LNCaP clone FGC (cell line): ENCODE measurements at places on chromosomes 2 and 18.

- no peak for DNase-seq
Measured at GRCh38 chr2:166882851-166883250, 5.4 kb upstream of the XIRP2 start.

DNA sequence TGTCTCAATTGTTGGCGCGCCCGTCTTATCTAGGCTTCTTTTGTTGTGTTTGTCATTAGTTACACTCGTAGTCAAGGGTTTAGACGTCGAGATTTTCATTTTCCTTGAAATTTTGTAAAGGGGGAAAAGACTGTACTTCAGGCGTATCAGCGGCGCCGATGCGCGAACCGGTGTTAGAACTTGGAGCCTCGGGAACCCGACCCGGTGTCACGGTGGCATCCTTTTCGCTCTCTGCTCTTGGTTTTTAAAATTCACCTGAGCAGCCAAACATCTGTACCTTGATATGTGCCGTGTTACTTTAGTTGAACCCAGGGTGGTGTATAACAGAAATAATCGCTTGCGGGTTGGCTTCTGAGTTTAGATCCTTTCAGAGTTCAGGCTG is 643 bp downstream of the RMC1 start:
- DNase-seq, result no peak

- DNase-seq, result no peak
Measured at GRCh38 chr2:3272761-3273160, 104.9 kb downstream of the EIPR1 start.

DNA sequence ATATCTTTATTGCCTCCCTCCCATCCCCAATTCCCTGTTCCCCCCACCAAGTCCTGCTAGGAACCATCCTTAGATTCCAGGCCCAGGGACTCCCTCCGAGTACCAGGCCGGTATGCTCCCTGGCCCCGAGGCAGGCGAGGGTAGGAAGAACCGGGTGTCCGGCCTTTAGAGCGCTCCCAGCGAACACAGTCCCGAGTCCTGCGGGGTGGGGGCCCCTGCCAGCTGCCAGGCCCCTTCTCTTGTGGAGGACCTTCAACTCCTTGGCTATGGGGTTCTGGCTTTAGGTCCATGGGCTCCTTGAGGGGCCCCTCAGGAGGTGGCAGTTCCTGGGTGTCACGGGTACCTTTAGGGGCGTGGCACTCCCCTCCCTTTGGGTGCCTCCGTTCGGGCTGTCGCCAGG is 4.4 kb downstream of the BCS1L start:
- DNase-seq, result no peak

- no peak for DNase-seq
Measured at GRCh38 chr2:2623939-2624338, 292.9 kb upstream of the MYT1L start.

- no peak for DNase-seq
Measured at GRCh38 chr2:203732092-203732952, 25.9 kb downstream of the CD28 start.

DNA sequence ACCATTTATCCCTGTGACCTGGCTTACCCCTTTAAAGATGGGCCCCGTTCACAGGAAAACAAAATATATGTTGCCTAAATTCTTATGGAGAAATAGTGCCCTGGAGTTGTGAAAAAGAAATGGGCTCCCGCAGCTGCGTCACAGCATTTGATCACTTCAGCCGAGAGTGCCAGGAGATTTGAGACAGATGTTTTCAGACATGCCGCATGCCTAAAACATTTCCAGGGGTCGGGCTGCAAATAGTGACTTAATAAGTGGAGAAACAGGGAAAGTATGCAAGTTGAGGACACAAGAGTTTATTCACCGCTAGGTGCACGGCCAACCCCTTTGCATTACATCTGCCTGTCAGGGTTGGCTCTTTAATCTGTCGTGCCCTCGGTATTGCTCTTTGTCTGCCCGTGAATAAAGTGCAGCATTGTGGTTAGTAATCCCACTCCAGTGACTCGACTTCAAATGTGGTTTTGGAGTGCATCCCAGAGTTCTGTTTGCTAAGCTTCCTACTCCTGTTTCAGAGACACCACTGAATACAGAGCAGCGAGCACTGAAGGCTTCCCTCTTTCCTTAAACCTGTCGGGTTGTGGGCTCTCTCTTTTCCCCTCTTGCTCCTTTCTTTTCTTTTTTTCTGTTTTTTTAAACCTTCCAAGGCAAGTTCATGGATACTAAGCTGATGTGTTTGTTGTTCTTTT is 187.5 kb downstream of the LTBP1 start:
- DNase-seq, result peak; percentile 6

GRCh38 chr2:60530660-60531281 is 22.7 kb downstream of the BCL11A start:
- DNase-seq, result no peak

DNA sequence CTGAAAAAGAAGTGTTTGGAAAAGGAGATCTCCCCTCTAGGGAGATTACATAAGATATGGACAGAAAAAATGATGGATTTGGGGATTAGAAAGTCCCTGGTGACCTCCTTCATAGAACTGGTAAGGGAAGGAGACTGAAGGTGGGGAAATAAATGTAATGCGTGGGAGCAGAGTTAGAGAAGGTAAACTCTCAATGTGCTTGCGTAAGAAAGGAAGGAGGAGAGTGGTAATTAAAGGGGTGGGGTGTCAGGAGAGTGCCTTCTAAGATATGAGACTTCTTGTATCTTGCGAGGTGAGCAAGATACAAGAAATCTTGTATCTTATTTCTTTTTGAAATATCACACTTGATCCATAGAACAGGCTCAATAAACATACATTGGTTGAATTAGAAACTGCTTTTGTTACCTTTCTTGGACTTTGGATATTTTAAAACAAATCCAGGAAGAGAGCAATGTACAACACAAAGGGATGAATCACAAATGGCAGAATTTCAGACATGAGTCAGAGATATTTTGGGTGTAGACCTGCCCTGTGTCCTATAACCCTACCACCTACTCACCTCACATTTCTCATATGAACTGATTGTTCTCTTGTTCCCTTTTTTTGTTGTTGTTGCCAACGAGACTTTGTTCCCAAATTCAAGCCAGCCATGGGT is 342.4 kb downstream of the INSIG2 start:
- DNase-seq, result no peak

- no peak for DNase-seq
Measured at GRCh38 chr2:147945660-147946059, 74.9 kb downstream of the ORC4 start.

GRCh38 chr2:178449700-178450523 is 1.1 kb downstream of the PRKRA start:
- no peak for DNase-seq

GRCh38 chr2:127255721-127256120 is 35.6 kb upstream of the CYP27C1 start:
- no peak for DNase-seq

- DNase-seq, result no peak
Measured at GRCh38 chr2:32719430-32719829, 91.6 kb downstream of the TTC27 start.

DNA sequence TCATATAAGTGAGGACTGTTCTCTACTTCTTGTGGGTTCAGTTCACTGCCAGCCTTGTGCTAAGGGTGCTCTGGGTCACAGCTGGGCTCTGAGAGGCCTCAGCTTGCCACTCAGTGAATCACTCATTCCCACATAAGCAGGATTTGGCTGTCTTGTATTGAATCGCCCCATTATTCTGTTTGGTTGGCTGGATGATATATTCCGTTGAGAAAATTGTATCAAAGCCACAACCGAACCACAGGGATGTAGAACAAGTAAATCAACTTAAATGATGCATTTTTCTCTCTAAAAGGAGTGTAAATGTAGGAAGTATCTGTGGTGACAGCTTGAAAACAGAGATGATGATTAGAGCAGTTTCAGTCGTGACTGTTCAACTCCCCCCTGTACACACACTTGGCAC is 39.6 kb downstream of the TTC39C start:
- no peak for DNase-seq

- no peak for DNase-seq
Measured at GRCh38 chr2:179376881-179377280, 112.2 kb upstream of the SESTD1 start.

GRCh38 chr2:18639756-18640453 is 50.5 kb upstream of the NT5C1B start:
- no peak for DNase-seq

DNA sequence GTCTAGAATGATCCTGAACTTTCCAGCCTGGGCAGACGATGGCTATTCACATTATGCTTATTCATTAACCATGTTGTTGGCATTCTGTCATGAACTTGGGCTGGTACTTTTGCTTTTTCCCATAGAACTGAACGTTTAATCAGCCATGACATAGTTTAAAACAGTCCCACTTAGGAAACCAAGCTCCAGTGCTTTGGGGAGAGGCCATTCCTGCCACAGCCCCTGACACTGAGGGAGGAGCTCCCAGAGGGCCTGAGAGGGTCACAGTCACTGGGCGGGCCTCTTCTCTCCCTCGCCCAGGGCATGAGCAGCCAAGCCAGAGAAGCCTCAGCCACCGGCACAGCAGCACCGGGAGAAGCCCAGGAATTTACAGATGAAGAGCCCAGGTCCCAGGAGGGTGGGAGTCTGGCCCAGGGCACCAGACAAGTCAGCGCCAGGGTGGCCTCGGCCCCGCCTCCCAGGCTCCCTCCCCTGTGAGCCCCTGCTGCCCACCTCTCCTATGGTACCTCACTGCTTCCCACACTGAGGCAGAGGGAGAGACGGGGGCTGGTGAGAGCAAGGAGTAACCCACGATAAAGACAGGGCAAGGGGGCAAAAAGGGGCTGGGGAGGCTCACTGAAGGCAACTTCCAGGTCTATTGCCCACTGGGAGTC is 33.6 kb downstream of the MAL start:
- DNase-seq, result no peak

DNA sequence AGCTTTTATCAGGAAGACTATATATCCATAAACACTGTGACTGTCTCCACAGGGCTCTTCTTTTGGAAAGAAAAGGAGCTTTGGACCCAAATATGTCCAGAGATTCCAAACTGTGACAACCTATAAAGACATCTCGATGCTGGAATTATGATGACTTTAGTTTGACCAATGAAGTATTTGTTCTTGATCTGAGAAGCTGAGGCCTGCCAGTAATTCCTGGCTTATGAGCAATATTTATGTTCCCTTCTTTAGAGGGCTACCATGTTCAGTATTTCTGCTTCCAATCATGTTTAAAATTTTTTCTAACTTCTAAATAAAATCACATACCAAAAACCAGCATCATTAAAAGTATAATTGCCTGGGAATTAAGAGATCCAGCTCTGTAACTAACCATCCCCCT is 41.1 kb downstream of the FEZ2 start:
- DNase-seq, result no peak

DNA sequence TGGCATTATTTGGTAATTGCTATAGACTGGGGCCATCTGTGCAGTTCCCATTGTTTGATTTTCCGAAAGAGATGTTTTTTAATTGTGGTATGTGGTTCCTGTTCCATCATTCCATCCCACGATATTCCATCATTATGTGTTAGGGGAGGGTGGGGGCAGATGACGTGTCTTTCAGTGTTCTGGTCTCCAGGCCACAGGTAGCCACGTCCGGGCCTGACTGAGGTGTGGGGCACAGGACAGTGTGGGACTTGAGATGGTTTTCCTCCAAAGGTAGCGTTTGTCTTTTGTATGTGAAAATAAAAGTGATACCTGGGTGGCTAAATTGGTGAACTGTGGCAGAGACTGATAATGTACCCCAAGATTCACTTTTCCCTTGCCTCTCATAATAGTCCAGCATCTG is 192.2 kb upstream of the HAAO start:
- no peak for DNase-seq

DNA sequence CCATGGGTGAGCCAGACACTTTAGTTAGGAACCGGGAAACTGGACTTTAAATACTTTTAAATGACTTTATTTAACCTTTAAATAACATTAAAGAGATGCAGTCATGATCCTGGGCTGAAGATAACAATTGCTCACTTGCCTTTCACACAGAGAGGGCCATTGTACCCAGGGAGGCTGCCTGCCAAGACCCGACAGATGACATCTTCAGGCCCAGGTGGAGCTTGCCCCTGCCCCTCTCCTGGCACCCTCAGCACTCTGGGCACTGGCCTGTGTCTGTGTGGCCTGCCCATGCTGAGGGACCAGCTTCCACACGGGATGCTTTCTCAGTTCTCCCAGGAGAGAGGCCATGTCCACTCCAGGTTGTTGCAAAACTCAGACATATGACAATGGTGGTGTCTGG is 216.4 kb upstream of the MYT1L start:
- no peak for DNase-seq

- no peak for DNase-seq
Measured at GRCh38 chr18:48100651-48101165, 170.2 kb upstream of the SMAD2 start.

- DNase-seq, result no peak
Measured at GRCh38 chr2:107588181-107588580, 238.5 kb upstream of the RGPD4 start.

DNA sequence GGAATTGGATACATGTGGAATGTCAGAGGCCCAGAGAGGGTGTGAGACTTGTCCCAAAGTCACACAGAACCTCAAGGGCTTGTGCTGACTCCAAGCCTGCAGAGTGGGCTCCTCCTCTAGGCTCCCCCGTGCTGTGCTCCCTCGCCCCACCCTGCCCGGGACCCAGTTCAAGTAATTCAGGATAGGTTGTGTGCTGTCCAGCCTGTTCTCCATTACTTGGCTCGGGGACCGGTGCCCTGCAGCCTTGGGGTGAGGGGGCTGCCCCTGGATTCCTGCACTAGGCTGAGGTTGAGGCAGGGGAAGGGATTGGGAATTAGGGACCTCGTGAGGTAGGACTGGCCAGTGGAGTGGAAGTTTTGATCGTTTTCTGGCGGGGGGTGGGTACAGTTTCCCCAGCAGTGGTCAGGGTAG is 2.8 kb downstream of the CTDSP1 start:
- DNase-seq, result no peak

GRCh38 chr2:187438455-187438854 is 9.6 kb downstream of the CALCRL start:
- DNase-seq, result no peak

DNA sequence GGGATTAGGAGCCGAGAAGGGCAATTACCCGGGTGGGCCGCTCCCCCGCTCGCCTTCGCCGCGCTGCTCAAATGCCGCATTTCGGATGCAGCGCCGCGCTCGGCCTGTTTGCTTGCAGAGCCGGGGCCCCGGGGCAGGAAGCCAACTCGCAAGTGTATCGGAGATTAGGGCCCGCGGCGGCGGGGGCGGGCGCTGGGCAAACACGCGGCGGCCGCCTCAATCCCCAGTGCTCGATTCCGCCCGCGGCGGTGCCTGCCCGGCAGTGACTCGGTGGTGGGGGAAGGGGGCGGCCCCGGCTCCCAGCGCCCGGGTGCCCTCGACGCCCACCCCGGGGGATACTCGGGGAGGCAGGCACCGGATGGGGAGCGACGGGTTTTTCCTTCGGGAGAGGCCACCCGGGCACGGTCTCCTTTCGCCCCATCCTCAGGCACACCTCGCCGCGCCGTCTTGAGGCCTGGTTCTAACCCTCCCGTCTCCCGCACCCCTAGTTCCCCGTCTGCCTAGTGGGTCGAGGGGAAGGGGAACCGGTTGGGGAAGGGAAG is 26.6 kb upstream of the NOTO start:
- no peak for DNase-seq

GRCh38 chr18:48361801-48362200 is 47.4 kb downstream of the ZBTB7C start:
- DNase-seq, result no peak

GRCh38 chr18:52829876-52830405 is 489.9 kb downstream of the DCC start:
- DNase-seq, result no peak
